ENCODE measurements at places on chromosomes 6 and 20.

DNA sequence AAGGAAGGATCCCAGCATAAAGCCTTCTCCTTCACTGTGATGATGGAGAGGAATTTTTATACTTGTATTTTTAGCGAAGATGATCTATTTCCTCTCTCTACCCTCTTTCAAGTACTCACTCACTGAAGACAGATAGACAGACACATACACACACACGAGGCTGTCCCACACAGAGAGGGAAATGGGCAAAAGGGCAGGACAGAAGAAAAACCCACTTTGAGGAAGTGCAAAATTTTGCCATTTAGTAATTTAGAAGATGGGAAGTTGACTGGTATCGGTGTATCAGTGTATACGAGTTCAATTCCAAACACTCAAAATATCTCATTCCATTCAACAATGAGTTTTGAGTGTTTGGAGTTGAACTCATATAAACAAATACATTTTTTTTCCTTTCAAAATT is 30.9 kb downstream of the HEBP2 start:
- no peak for DNase-seq

DNA sequence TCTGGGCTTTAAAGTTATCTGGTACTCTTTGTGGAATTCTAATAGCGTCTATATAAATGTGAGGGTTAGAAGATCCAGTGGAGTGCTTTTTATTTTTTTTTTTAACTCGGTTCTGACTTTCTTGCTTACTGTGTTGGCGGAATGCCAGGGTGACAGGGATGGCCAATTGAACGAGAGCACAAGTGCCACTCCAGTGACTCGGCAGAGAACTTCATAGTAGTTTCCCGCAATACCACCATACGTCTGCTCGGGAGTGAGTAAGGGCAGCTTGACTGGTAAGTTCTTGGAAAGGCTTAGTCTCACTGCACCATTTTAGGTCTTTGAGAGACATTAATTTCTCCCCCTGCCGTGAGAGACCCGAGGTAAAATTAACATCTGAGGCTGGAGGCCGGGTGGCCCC is 49.4 kb upstream of the TULP1 start:
- DNase-seq = peak; percentile 34

DNA sequence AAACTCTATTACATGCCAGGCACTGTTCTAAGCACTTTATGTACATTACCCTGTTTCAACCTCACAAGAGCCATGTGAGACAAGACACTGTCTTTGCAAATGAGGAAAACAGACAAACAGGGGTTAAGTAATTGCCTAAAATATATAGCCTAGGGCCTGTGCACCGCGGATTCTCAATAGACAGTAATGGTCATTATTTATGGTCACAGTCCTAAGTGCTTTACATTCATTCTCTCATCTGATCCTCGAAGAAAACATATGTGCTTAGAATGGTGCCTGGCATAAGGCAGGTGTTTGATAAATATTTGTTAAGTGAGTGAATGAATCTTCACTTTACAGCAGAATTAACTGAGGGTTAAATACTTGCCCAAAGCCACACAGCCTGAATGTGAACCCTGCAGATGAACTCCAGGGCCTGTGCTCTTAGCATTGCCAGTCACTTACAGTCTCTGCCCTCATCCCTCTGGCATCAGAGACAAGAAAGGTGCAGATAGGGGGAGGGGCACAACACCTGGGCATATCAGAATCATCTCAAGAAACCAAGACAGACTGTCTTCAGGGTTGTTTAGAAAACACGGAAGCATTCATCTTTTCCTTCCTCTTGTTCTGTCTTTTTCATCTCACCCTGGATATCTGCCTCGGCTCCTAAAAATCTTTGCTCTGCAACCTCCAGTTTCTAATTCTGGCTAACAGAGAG is 92.8 kb upstream of the SASH1 start:
- no peak for DNase-seq

- DNase-seq = no peak
Observed at GRCh38 chr20:60765821-60766403, 486.1 kb upstream of the CDH4 start.

DNA sequence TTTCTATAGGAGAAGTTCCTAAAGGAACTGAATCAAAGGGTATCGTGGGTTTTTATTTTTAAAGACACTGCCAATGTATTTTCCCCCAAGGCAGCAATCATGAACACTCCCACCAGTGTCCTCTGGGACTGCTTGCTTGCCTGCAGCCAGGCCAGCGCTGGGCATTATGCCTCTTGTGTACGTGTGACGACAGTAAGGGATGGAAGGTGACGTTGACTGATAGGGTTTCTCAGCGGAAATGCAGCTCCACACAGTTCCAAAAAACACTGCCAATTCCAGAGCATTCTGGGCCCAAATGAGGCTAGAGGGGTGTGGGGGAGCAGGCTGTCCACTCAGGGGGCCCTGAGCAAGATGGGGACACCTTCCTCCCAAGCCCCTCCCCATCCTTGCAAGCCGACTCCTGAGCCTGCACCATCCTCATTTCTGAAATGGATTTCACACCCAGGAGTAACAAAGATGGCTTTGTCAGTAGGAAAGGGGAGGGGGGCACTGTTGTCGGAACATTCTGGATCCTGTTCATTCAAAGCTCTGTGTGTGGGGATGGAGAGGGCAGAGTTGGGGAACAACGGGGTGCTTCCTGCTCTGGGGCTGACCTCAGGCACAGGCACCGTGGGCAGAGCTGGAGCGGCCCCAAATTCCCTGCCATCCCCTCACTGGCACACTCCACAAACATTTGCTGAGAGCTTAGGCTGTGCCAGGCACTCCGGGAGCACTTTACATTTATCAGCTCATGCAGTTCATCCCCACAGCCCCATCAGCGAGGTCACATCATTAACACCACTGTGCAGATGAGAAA is 20.0 kb downstream of the PREX1 start:
- DNase-seq = no peak

- DNase-seq = peak; percentile 22
Observed at GRCh38 chr6:93727447-93727846, 308.1 kb upstream of the EPHA7 start.

- DNase-seq = peak; percentile 4
Observed at GRCh38 chr6:106974999-106975737, 639 bp upstream of the CD24 start.

DNA sequence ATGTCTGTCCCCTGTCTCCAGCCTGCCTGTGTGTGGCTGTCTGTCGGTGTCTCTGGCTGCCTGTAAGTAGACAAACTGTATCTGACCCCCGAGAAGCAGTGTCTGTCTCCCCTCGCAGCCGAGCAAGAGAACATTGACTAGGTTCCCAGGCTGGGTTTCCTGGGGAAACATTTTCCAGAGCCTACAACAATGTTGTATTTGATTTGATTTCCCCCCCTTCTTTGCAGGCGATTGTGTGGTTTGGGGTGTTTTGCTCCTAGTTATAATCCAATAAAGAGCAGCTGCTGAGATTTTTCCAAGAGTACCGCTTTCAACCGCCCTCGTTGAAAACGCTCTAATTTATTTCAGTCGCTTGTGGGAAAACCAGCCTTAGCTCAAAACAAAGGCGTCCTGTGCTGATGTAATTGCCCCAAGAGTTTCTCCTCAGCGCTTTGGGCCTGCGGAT is 92.6 kb downstream of the CDC5L start:
- no peak for DNase-seq

DNA sequence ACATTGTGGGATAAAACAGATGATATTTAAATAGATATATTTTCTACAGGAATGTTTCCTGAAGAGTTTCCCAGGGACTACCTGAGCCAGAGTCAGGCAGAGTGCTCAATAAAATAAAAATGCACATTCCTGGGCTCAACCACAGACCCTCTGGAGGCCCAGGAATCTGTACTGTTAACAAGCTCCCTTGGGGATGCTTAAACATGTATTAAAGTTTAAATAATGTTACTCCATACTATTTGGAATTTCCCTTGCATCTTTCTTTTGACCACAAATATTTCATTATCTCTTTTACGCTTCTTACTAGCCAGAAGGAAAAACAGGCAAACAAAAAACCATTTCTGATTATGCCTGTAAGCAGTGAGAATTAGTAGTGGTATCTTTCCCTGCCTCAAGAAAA is 42.3 kb downstream of the GPR63 start:
- DNase-seq = no peak

DNA sequence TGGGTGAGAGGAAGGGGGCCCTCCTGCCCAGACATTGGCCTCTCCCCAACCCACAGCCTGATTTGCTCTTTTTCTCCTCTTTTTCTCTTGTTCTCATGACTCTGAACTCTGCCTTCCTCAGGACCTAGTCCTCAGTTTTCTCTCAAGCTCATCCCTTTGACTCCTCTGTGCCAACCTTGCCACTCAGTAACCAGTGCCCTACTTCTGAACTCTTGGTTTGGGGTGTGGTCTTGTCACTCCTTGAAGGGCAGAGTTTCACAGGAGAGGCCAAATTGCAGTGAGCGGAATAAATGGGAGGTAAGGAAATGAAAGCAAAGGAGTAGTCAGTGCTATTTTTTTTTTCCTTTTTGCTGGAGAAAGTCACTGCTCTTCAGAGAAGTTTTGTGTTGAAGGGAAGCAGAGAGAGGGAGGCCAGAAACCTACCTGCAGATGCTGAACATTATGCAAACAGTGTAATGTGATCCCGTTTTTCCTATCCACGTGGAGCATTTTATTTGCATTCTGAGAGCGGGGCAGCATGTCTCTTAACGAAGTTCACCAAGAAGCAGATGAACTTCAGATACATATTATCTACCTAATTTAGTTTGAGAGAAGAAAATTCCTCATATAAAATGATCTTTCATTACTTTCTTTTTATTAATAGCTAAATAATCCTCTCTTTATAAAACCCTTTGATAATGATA is 26.9 kb downstream of the CFAP61 start:
- DNase-seq = no peak

GRCh38 chr6:121593011-121593641 is 157.7 kb downstream of the GJA1 start:
- DNase-seq = no peak

DNA sequence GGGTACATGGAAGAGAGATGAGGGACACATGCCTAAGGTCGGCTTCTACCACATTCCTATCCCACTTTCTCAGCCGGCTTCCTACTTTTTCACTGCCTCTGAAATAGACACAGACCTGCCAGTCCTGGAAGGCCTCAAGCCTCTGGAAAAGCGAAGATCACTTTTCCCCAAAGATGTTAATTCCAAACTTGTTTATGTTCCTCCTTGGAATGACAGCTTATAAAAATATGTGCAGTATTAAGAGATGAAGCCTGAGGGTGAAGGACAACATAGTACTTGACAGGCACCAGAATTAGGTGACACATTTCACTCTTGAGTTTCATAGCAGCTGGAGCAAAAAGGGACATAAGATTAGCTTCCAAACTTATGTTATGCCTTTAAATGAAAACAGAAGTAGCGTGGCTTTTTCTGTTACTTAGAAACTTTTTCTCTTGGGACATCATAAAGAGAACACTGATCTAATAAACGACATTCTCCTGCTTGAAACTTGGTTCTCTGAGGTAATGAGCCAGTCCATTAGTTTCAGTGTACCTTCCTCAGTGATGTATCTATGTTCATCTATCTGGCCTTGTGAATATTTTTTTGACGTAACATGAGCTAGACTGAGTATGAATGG is 25.3 kb downstream of the FOXO3 start:
- no peak for DNase-seq

GRCh38 chr20:9126527-9126926 is 57.6 kb downstream of the PLCB4 start:
- DNase-seq = no peak

DNA sequence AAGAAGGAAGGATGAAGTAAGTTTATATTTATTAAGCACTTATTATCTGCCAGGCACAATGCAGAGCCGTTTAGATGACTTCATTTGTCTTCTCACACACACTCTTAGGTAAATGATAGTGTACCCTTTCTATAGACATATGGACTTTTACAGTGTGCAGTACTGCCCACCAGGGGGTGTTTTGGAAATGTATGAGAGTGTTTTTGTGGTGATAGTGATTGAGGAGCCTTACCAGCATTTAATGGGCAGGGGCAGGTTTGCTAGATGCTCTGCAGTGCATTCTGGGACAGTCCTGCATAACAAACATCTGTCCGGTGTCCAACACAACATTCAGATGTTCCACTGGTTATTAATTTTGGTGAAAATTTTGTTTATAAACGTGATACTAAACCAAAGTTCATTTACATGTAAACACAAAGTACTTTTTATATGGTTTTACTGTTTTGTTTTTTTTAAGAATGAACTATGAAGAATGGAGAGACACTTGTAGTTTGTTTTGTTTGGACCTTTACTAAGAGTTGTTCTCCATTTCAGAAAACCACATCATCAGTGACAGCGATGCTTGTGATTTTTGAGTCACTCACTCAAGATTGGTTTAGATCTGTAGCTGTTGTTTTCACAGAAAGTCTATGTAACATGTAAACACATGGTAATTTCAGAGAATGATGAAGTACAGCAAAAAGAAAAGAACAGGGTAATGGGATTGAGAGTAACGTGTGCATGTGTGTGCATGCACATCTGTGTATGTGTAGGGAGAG is 19.9 kb downstream of the KCNS1 start:
- DNase-seq = no peak
